ENCODE measurements at places on chromosomes 7 and 10. TPM values are rescaled to one million over a fixed set of nuclear protein-coding genes. Genes with fewer than 3 reads are reported as not detected.

The CWF19L1 gene
- 39.7 TPM for total RNA-seq

The TCAF2 gene
- total RNA-seq = 20.3 TPM

The NKX1-2 gene
- total RNA-seq = not detected

The STEAP1B gene
- 0.19 TPM for total RNA-seq
